Body of pancreas (tissue), 4 donors: ENCODE measurements at places on chromosomes 11 and 22.

DNA sequence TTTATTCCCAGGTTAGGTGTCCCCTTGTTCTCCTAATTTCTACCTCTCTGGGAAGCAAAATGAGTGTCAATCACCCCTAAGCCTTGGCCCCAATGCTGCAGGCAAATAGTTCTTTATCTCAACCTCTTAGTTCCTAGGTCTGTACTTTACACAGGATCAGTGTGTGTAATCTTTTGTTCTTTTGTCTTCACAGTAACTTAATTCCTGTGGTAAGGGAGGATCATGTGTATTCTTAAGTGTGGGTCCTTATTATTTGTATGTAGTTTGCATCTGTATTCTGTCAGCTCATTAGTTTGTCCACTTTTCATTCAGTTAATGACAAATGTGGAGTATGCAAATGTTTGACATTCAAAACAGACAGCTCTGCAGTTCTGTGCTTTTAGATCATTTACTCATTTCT, 166.7 kb downstream of the FAT3 start:
- no peak for DNase-seq

DNA sequence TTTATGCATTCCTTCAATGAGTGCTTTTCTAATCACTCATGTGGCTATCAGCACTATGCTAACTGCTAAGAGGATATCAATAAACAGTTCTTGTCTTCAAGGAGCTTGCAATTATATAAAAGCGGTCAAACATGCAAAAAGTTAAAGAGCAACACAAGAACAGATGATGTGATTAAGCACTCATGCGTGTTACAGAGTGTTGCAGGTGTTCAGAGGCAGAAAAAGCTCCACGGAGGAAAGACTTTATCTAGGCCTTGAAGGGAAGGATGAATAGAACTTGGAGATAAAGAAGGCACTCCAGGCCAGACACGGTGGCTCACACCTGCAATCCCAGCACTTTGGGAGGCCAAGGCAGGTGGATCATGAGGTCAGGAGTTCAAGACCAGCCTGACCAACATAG, 13.6 kb downstream of the CD3E start:
- no peak for DNase-seq

DNA sequence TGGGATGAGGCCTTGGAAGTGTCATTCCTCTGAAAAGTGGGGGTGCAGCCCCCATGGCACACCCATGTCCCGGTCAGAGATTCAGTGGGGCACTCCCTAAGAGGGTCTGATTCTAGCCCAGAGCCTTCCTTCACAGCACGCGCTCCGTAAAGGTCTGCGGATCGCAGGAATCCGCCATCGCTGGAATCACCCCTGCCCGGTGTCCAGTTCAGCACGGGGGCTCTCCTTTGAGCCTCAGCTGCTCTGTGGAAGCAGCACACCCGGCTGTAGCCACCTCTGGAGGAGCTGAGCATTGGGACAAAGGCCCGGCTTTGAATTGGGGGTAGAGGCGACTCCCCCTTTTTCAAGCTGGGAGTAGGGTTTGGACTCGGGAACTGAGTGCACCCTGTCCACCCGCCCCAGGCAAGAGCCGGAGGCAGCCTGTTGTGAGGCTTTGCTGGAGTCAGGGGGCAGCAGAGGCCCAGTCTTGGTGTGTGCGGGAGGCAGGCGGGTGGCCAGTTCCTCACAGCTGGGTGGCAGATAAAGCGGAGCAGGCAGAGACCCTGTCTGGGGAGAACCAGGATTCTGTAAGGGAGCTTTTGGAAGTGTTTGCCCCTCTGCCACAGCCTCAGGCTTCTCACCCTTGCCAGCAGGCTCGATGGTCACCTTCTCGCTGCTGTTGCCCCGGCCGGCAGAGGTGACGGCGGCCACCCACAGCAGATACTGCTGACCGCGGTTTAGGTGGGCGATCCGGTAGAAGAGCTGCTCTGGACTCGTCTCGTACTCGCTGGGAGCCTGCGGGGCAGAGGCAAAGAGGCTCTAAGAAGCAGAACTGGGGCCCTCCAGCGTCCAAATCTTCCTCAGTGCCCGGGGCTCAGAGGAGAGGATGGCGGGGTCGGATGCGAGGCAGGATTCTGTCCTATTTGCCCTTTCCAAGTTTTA, 115.9 kb downstream of the CEP164 start:
- peak; percentile 72 for DNase-seq

GRCh38 chr22:24149198-24149590, 32.1 kb upstream of the SUSD2 start:
- DNase-seq = no peak

DNA sequence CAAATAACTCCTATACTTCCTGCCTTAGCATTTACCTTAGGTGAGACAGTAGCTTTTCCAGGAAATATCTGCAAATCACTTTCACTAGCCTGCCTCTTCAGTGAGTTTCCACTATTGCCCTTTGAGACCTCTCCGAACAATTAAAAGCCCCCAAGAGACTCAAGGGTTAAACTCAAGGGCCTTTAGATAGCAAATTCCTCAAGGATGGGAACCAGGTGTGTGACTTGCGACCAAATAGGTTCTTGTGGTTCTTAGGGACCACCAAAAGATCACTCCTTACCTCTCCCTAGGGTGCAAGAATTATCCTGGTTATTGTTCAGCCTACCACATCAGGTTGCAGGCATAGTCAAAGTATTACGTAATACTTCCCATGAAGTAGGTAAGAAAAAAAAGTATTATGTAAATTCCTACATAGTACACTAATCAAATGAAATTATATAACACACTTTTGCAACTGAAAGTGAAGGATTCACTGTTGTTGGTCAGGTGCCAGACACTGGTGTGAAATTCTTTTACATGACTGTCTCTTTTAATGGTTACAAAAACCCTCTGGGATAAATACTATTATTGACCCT, 1.4 kb upstream of the RDX start:
- no peak for DNase-seq

- DNase-seq = no peak
Observed at GRCh38 chr11:85170184-85170583, 457.0 kb downstream of the DLG2 start.

GRCh38 chr11:43830928-43831440, 49.6 kb upstream of the ALKBH3 start:
- peak; percentile 7 for DNase-seq

- no peak for DNase-seq
Observed at GRCh38 chr22:24324137-24324536, 53.5 kb downstream of the SPECC1L start.

DNA sequence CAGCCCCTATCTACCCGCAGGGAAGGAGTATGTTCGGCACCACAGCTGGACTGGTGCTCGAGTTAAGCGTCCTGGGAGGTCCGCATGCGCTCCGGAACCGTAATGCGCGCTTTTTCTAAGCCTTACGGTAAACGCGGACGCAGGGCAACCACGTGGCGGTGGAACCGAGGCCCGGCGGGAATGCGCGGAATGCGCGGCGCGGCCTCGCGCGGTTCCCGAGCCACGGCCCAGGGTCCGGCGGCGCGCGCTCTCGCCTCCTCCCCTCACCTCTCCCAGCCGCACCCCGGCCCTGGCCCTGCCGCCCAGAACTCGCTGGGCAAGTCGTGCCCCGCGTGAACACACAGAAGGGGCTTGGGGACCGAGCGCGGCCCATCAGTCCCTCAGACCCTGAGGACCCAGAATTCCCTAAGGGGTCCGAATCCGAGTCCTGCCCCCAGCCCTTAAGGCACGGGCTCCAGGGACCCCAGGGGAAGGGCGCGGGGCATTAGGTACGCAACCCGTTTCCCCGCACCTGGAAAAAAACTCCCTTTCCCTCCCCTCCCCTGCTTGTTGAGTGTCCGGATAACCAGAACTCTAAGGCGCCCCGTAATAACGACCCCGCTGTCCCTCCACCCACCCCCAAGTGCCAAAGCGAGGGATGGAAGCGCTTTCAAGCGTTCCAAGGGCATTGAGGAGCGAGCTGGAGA, 4.3 kb upstream of the CCND1 start:
- DNase-seq = peak; percentile 61

GRCh38 chr22:29074276-29074772, 1.5 kb downstream of the KREMEN1 start:
- no peak for DNase-seq
